ENCODE measurements at places on chromosomes 11 and 22. TPM values are rescaled to one million over a fixed set of nuclear protein-coding genes. Genes with fewer than 3 reads are reported as not detected.

TYR gene
- 0.08 TPM for polyA plus RNA-seq

C22orf15 gene
- 2.2 TPM for polyA plus RNA-seq

SAA4 gene
- not detected for polyA plus RNA-seq

KCTD14 gene
- 16.8 TPM for polyA plus RNA-seq

TCP11L1 gene
- polyA plus RNA-seq, result 10.2 TPM

GRCh38 chr11:111819161-111819828, 52.1 kb downstream of the ALG9 start:
- peak; percentile 41 for DNase-seq

- no peak for DNase-seq
Measured at GRCh38 chr11:96014217-96014616, 90.3 kb upstream of the MTMR2 start.

DNA sequence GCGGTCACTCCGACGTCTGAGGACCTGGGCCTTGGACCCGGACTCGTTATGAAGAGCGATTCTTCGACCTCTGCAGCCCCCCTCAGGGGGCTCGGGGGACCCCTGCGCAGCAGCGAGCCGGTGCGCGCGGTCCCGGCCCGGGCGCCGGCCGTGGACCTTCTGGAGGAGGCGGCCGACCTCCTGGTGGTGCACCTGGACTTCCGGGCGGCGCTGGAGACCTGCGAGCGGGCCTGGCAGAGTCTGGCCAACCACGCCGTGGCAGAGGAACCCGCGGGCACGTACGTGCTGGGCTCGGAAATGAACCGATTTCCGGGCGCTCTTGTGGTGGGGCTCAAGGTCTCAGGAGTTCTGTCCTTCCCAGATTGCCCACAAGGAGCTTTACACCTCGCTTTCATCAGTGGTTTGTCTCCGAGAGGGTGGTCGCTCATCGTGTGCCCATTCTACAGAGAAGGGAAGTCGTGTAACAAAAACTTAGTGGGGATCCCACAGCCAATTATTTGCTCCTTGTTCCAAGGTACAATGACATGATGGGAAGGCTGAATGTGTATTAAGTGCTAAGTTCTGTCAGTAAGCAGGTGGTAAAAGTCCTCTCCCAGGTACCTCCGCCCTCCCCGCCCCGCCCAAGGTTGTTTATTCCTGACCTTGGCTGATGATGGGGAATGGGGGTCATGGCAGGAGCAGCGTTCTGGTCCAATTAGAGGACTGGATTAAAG, 695 bp downstream of the PEX26 start:
- DNase-seq, result no peak

- DNase-seq, result no peak
Measured at GRCh38 chr11:20597680-20598484, 1.5 kb upstream of the SLC6A5 start.

GRCh38 chr22:23684561-23685031, 6.2 kb upstream of the RGL4 start:
- DNase-seq, result no peak

- DNase-seq, result peak; percentile 38
Measured at GRCh38 chr22:31490496-31490925, 869 bp upstream of the EIF4ENIF1 start.

DNA sequence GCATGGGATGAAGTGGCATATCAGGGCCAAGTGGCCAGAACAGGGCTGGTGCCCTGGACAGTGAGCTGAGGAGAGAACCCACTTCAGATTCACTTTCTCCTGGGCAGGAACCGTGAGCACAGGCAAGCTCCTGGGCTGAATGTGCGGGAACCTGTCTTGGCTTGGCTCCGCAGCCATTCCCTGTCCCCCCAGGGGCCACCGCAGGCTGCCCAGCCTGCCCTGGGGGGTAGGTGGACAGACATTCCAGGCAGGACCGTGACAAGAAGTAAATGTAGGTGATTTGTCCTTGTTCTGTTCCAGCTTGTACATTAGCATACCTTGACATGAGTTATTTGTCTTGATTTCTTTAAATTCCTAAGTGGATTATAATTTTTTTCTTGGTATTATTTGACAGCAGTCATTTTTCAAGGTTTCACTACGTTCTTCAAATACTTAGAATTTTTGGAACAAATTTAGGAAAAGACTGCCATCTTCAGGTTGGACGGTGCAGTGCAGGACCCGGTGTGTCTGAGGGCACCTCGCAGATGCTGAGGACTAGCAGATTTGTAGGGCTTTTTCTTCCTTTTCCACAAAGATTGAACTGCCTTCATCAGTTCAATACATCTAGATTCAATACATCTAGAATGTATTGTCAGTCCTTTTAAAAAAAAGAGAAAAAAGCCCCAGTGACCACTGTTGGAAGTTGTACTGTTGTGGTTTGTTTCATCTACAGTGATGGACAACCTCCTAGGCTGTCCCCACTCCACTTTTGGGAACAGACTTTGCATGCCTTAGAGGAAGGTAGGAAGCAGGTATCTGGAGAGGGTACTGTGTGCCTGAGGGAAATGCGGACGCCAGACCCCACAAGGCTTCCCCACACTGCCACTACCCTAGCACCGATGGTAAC, 115.1 kb upstream of the RASSF10 start:
- DNase-seq, result peak; percentile 41

DNA sequence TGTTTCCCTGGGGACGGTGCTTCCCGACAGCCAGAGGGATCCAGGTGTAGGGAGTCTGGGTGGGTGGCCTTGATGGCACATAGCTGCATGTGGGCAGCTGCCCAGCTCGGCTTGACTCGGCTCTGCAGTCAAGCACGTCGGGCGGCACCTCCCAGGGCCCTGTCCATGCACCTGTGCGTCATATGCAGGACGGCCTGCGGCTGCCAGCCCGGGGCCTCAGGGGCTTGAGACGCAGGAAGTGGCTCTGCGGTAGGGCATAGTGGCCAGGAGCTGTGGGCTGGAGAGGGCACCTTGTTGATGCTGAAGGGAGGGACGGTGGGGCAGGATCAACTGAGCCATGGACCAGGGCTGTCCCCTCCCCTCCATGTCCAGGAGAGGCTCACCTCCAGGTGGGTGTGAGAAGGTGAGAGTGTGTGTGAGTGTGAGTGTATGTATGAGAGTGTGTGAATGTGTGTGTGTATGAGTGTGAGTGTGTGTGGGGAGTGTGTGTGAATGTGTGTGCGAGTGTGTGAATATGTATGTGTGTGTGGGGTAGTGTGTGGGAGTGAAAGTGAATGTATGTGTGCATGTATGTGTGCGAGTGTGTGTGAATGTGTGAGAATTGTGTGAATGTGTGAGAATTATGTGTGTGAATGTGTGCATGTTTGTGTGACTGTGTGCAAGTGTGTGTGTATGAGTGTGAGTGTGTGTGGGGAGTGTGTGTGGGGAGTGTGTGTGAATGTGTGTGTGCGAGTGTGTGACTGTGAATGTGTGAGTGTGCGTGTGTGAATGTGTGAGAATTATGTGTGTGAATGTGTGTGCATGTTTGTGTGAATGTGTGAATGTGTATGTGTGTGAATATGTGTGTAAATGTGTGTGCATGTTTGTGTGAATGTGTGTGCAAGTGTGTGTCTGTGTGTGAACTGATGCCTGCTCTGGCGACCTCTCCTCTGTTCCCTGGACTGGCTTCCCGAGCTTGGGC, 5.7 kb upstream of the SUN2 start:
- DNase-seq, result no peak

GRCh38 chr22:16828876-16829275, 3.7 kb upstream of the XKR3 start:
- no peak for DNase-seq

- DNase-seq, result no peak
Measured at GRCh38 chr22:41925783-41926460, 684 bp downstream of the TNFRSF13C start.

DNA sequence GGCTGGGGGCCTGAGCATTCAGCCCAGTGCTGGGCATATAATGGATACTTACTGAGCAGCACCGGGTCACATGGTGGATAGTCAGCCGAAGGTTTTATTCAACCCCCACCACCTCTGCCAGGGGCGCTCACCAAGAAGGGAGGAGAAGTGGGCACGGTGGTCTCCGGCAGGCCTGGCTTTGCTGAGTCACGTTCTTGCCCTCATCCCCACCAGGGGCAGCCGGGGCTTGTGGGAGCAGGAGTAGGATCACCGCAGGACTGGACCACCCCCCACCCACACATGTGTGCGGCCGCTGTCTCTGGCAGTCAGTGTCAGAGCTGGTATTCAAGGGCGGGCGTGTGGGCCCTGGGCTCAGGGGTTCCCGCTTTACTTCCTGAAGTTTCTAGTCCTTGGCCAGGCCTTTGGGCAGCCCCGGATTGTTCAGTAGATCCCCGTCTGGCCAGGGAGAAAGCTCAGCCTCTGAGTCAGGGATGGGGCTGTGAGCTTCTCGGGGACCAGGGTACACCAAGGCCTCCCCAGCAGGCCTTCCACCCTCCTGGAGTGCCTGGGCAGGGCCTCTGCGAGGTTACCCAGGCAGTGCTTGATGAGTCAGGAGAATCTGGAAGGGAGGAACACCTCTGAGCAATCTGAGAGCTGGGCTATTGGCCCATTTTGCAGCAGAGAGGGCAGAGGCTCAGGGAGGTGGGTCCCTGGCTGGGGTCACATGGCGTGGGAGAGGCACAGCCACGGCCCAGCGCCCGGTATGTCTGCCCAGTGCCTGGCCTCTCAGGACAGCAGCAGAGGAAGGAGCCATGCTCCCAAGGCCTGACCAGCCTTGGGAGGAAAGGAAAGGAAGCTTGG, 60.6 kb downstream of the RTL6 start:
- DNase-seq, result no peak

GRCh38 chr22:28600546-28601143, 79.0 kb downstream of the TTC28 start:
- peak; percentile 48 for DNase-seq

GRCh38 chr22:39535357-39535725, 2.8 kb upstream of the RPS19BP1 start:
- no peak for DNase-seq

C11orf91 gene
- polyA plus RNA-seq, result not detected

DNA sequence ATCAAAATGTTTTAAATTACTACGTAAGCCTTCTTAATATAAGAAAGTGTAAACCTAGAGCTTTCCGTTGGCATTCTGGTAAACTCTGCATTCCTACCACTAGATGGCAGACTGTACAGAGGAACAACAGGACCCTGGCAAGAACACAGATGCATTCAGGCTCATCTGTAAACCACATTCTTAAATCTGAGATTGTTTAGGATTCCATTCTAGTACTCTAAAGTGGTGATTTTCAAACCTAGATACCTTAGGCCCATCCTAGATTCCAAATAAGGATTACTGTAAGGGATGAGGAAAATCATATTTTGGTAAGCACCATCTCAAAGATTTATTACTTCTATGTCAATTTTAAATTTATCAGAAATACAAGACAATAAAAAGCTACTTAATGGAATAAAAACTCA, 26.9 kb downstream of the PICALM start:
- peak; percentile 83 for DNase-seq

OR4D5 gene
- polyA plus RNA-seq, result not detected

ASPHD2 gene
- polyA plus RNA-seq, result 3.4 TPM

GRCh38 chr11:17161515-17161914, 46.3 kb downstream of the PIK3C2A start:
- no peak for DNase-seq

- no peak for DNase-seq
Measured at GRCh38 chr11:127049486-127049885, 48.9 kb upstream of the KIRREL3 start.

- no peak for DNase-seq
Measured at GRCh38 chr22:49624421-49625177, 203.1 kb downstream of the BRD1 start.

FGF4 gene
- polyA plus RNA-seq, result not detected

XNDC1N gene
- polyA plus RNA-seq, result 5.6 TPM

GRCh38 chr11:33147559-33147958, 13.7 kb downstream of the CSTF3 start:
- no peak for DNase-seq

- DNase-seq, result no peak
Measured at GRCh38 chr11:103086461-103086860, 5.5 kb downstream of the DCUN1D5 start.

GRCh38 chr22:23106906-23107367, 34.9 kb downstream of the RSPH14 start:
- no peak for DNase-seq

DNA sequence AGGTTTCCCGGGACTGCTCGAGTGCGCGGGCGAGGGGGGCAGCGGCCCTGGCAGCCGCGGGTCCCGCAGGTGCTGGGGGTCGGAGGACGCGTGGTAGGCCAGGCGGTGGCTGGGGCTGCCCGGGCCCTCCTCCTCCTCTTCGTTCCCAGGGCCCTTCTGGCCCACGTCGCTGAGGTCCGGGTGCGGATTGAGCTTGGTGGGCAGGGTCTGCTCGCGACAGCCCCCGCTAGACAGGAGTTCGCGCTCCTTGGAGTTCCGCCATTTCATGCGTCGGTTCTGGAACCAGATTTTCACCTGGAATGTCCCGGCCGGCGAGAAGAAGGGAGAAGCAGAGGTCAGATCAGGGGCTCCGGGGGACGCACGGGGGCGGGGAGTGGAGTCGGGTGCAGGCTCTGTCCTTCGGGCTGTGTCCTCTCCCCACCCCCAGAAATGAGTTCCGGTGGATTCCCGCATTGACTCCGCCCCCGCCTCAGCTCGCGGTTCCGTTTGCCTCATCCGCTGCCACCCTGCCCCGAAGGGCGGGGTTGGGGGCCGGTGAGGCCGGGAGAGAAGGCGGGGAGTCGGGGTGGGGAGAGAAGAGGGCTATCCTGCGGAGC, 3.9 kb downstream of the DBX1 start:
- DNase-seq, result no peak

- DNase-seq, result no peak
Measured at GRCh38 chr22:40156001-40156516, 21.7 kb upstream of the TNRC6B start.

SPI1 gene
- polyA plus RNA-seq, result 2.5 TPM
